Cardiac fibroblast (primary cell): ENCODE measurements at places on chromosomes 3 and 15.

- no peak for DNase-seq
These were observed 74.7 kb upstream of the ROBO2 start for GRCh38 chr3:76965122-76965725.

DNA sequence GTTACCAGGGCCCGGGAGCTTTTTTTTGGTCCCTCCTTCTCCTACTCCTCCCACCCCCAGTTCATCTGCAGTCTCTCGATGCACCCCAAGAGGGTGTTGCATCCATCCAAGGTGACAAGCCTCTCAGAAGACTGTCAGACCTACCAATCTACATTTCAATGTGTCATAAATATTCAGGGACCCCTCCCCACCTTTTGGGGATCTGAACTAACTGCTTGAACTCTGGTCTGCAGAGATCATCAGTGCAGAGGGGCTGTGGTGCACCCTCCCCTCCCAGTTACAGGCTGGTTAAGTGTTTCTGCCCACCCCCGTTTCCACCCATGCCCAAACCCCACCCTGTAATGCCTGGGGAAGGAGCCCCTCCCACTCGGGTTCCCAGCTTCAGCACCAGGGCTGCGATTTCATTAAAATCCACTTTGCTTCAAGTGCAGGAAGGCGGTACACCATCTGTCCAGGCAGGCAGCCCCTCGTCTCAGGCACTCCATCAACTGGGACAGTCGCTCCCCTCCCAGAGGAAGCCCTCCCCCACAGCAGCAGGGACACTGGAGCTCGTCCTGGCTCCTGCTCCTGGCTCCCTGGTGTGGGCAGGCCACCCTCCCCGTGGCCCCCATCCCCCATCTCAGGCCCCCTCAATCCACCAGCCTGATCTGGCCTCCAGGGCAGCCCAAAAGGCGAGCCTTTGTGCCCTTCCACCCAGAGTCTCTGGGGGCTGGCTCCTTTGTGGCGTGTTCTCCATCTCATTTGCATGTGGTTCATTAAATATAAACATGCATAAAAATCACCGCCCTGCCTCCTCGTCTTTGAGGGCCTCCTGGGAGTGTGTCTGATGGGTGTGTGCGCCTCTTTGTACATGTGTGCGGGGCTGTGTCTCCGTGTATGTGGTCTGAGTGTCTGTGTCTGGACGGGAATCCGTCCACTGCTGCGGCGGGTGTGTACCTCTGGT is 32.3 kb downstream of the RNU5B-1 start:
- no peak for DNase-seq

GRCh38 chr3:71722693-71723092 is 2.5 kb downstream of the EIF4E3 start:
- DNase-seq = no peak

GRCh38 chr3:118531816-118532215 is 502.8 kb downstream of the IGSF11 start:
- no peak for DNase-seq

DNA sequence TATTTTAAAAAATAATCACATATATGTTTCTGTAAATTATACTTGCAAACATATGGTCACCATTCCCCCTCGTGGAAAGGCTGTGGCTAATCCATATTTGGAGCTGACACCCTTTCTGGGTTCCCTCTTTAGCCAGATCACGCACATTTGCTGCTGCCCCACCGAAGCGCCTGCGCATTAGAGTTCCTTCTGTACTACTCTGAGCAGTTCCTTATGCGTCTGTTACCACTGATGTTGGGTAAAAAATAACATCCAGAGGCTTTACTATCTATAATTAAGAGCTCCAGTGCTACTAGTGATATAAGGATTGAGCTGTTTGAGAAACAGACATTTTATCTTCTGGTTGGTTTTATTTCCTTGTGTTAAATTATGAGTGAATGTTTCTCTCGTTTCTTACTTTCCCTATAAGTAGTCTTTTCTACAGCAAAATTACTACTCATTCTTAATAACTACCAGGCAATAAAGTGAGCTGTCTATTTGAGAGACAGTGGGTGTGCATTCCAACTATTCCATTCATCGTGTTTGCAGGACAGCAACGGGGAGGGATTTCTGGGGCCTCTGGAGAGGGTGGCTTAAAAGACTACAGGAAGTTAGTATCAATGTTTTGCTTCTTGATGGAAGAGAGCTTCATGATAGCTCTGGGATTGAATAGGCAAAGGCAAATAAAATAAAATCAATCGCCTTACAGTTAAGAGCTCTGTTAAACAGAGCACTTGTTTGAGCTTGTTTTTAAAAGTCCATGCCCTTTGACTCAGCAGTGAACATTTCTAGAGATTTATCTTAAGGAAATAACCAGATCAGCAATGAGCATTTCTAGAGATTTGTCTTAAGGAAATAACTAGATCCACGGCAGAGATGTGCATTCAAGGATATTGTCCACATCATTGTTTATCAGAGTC is 245.2 kb downstream of the CD47 start:
- peak; percentile 20 for DNase-seq

DNA sequence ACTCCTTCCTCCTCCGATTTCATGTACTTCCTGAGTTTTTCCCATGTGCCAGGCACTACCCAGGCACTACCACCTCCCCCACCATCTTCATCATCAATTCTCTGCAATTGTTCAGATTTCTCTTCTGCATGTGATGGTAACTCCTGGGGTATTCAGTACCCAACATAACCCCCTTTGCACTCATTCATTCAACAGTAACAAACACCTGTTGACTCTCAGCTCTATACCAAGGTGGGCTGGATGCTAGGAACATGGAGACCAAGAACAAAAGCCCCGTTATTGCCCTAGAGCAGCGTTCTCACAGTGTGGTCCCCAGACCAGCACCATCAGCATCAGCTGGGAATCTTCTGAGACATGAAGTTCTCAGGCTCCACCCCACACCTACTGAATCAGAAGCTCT is 113.0 kb upstream of the CHD2 start:
- no peak for DNase-seq

- peak; percentile 27 for DNase-seq
These were observed 186.3 kb downstream of the SATB1 start for GRCh38 chr3:18238746-18239331.

GRCh38 chr3:183816681-183817510 is 8.5 kb downstream of the MAP6D1 start:
- peak; percentile 29 for DNase-seq

- no peak for DNase-seq
These were observed 64.8 kb downstream of the NTRK3 start for GRCh38 chr15:88191812-88192165.

DNA sequence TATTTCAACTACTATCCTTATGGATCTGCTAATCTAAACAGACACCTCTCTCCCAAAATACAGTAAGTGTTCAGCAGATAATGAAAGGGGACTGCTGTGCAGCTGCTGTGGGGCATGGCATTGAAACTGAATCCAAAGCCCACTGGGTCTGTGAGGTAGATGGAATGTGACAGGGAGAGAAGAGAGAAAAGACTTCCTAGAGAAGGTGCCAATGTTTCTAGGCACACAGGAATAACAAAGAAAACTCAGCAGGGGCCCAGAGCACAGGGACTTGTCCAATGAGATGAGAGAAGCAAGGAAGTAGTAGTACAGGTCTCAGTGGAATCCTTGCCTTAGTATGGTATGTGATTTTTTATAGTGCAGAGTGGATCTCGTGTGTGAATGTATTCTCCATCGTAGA is 457.8 kb downstream of the IL5RA start:
- DNase-seq = no peak

DNA sequence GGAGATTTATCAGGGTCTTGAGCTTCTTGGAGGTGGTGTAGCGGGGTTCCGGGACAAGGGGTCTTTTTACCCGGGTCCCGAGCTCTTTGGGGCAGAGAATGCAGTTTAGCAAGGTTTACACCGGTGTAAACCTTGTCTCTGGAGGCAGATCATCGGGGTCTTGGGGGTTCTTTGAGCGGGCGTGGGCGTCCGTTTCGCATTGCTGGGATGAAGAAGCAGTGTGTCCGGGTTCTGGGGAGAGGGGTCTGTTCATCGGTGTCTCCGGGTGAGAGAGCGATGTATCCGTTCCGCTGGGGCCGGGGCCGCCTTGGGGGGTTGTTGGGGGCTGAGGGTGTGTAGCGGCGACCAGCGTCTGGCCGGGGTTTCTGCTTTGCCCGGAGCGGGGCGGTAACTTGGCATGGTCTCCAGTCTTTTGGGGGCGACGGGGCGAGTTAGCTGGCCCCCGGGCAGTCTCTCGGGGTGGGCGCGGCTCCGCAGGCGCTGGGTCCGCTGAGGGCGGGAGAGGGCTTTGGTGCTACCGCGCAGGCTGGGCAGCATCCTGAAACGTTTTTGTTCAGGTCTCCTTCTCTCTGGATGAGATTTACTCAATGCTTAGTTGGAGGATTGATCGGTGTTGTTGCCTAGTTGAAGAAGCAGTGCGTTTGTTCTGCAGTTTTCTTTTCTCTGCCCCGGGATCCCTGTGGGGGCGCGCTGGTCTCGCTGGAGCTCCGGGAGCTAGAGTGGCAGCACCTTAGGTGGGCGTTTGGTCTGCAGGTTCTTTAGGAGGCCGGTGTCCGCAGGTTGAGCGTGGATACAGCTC is 843 bp downstream of the GLCE start:
- DNase-seq = peak; percentile 33

GRCh38 chr3:111956449-111956848 is 22.4 kb upstream of the ABHD10 start:
- DNase-seq = no peak

GRCh38 chr3:146187334-146187950 is 26.5 kb upstream of the PLOD2 start:
- peak; percentile 54 for DNase-seq

DNA sequence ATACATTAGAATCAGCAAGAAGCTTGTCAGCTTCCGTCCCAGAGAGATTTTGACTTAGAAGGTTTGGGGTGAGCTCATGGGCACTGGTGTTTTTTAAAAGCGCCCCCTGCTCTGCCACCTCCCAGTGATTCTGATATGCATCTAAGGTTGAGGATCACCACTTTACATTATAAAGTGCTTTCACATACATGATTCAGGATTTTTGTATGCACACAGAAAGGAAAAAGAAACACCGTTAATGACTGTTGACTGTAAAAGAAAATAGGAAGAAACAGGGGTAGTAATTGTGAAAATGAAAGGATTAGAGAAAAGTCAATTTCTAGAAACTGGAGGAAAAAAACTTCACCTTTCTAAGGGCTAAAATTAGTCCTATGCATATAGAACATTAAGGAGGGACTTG is 104.9 kb upstream of the ZBED2 start:
- no peak for DNase-seq

GRCh38 chr15:58355382-58355971 is 76.3 kb upstream of the LIPC start:
- no peak for DNase-seq

DNA sequence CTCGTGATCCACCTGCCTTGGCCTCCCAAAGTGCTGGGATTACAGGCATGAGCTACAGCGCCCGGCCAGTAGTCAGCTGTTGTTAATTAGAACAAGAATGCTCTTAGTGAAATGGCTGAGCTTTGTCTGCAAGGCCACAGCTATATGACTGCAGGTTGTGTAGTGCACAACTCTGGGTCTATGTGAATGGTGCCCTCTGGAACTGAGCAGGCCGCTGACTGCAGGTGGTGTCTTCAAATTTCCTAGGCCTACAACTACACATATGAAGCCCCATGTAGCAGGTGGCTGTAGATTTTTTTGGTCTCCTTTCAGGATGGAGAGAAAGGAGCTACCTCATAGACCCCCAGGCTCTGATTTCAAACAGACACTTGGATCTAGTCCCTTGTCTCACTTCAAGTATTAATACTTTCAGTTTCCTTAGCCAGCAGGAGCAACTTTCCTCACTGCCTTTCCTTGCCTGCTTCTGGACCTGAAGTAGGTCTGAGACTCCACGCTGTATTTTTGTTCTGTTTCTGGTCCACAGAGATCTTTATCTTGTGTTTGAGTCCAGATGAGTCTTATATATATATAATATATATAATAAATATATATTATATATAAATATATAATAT is 86.9 kb downstream of the C3orf80 start:
- DNase-seq = no peak

- DNase-seq = no peak
These were observed 238.4 kb upstream of the PEX5L start for GRCh38 chr3:180275176-180275575.

DNA sequence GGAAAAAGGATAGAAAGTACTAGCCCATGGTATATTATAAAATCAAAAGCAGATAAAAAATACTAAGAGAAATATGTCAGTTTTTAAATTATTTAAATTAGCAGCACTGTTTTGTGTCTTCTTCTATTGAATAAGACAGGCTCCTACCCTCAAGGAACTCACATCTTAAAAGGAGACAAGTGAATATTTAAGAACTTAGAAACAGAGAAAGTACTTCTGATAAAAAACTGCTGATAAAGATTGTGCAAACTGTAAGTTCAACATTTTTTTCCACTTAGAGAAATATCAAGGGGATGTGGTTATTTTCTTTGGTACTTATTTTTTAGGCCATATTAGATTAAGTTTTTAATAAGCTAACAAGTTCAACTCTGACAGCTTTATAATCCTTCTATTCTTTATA is 3.0 kb upstream of the ANKRD28 start:
- DNase-seq = no peak

DNA sequence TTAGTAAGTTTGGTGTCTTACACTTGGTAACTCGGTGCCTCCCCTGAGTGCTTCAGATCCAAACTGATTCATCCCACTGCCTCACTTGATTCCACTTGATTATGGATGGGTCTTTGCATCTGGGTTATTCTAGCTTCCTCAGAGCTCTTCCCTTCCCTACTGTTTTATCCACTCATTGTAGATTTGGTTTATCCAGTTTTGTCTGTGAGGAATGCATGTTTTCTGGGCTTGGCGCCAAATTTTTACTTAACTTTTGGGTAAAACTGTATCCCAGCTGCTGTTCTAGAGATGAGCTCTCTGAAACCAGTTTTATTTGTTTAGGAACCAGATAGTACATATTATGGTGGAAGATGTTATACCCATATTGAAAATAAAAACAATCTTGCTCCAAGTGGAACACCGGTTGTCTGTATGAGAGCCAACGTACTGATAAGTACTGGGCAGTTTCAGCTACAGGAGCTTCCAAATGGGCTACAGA is 20.9 kb downstream of the RAD54L2 start:
- peak; percentile 85 for DNase-seq

GRCh38 chr15:61410662-61411061 is 181.6 kb upstream of the RORA start:
- DNase-seq = no peak

DNA sequence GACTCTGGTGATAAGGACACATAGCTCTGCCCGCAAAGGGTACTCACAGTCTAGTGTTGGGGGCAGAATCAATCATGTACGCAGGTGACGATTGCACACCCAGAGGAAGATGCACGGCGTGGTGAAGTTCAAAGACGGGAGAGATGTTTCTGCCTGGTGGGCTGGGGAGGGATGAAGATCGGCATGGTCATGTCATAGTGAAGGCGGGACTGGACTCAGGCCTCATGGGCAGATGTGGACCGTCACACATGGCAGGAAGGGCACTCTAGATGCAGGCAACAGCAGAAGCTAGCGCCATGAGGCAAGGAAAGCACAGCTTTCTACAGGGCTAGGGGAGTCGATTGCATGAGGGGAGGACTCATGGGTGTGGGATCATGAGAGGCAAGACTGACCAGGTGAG is 240.6 kb downstream of the OPA1 start:
- no peak for DNase-seq

DNA sequence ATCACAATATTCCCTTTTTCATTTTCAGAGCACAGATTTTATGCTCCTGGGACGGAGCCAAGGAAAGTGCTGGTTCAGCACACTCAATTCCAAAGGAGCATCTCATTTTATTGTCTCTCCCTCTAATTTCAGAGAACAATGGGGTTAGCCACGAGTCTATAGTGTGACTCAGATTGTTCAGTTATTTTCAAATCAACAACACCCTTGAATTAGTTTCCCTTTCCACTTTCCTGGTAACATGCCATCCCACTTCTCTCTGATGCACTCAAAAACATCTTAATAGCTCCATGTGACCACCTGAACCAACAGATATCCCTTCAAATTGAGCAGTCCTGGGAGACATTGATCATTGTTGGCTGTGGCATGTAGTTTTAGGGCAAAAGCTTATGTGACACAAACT is 389.7 kb upstream of the MDFIC2 start:
- no peak for DNase-seq
